ENCODE measurements at places on chromosomes 11 and 22.

GRCh38 chr11:96094156-96094555 is 170.2 kb upstream of the MTMR2 start:
- no peak for DNase-seq

DNA sequence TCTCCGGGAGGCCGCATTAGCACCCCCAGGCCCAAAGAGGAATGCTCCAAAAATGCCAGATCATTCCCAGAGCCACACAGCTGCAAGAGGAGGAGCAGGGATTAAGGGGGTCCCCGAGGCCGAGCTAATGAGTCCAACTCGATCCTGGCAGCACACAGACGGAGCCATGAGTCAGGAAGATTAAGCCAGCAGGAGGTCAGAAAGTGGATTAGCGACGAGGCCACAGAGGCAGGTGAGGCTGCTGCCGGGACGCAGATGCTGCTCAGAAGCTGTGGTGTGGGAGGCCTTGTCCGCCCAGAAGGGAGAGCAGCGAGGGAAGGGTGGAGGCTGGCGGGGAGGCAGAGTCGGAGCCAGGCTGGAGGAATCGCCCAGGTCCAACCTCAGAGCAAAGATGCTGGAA is 120.5 kb downstream of the SHANK2 start:
- no peak for DNase-seq

GRCh38 chr22:20033045-20033706 is 12.3 kb downstream of the TANGO2 start:
- DNase-seq: no peak

DNA sequence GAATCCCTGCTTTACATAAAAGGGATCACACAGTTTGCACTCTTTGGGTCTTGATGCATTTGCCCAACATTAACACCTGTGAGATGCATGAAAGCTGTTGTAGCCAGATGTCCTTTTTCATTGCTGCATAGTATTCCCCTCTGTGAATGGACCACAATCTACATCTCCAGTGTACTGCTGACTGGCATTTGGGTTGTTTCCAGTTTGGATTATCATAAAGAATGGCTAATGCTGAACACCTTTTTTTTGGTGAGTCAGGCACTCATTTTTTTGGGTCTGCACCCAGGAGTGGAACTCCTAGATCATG is 58.3 kb downstream of the PHF21B start:
- DNase-seq: no peak

DNA sequence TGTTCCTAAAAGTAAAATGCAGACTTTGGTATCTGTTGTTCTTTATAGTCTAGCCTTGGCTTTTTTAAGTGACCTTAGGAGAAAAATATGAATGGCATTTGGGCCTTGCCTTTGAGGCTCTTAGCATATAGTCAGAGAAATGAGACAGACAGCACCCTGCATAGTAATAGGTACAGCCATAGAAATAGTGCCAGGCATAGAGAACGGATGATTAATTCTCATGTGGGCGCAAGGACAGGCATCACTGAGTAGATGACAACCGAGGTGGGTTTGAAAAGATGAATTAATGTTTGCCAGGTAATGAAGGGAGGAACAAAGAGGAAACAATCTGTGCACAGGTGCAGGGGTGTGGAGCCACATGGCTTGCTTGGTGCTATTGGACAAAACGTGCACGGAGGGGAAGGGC is 90.5 kb downstream of the BMAL1 start:
- DNase-seq: no peak

GRCh38 chr22:36644333-36644757 is 59.2 kb downstream of the CACNG2 start:
- no peak for DNase-seq

DNA sequence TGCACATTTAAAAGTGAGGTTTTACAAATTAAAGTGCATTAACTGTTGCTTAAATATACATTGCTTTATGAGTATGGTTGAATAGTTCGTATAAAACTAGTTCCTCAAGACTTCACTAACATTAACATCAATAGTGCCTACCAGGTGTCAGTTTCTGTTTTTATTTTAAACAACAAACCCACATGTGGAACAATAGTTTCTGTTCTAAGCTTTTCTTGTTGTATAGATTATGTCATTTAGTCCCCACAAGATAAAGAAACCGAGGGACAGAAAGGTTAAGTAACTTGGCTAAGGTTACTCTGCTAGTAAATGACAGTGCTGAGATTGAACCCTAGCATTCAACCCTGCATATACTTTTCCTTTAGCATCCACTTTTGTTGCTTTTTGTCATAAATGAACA is 41.4 kb upstream of the ST14 start:
- no peak for DNase-seq

DNA sequence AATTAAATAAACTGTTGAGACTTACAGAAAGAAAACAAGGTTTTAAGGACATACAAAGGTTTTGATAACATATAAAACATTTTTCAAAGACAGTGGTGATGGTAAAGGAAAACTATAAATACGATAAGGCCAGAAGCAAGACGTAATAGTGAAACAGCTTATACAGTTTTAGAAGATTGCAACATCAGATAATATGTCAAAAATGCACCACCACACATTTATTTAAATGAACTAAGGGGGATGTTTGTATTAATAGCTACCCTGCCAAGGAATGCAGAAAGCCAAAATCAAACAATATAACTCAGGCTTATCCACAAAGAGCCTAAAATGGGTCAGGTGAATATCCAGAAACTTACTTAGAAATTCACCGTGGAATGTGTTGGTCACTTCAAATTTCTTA is 981.6 kb upstream of the FAT3 start:
- DNase-seq: no peak

DNA sequence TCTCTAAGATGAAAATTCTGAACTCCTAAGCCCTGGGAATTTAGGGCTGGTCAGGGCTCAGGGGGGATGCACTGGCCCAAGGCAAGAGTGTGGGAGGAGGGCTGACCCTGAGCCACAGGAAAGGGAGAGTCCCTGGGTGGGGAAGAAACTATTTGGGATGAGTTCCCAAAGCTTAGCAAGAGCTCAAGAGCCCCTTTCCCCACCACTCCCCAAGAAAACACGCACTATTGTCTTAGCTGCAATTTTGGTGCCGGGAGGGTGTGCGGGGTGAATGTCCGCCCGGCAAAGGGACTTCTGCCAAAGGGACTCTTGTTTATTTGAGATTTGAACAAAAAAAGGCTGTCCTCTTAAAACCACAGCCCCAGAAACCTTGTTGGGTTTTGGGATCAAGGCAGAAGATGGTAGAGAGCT is 37.0 kb downstream of the KIAA1671 start:
- DNase-seq: no peak

DNA sequence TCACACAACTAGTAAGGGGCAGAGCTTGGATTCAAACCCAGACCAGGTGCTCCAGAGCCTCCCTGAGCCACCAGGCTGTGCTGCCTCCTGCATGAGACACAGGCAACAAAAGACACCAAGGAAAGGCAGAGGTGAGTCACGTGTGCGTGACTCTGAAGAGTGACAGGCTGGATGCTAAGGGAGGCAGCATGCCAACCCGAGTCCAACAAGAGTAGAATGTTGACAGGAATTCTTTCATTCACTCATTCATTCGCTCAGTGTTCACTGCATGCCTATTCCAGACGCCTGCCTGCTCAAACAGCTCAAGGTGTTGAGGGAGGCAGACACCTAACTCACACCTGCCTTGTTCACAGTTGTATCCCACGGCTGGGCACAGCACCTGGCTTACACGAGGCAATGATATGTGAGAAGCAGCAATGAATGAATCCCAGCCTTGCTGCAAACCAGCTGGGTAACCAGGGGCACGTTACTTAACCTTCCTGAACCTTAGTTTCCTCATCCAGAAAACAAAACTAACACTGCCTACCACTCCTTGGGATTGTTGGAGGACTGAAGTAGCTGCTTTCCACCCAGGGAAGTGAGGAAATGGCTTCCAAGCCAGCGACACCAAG is 73.8 kb upstream of the ARFGAP3 start:
- no peak for DNase-seq

DNA sequence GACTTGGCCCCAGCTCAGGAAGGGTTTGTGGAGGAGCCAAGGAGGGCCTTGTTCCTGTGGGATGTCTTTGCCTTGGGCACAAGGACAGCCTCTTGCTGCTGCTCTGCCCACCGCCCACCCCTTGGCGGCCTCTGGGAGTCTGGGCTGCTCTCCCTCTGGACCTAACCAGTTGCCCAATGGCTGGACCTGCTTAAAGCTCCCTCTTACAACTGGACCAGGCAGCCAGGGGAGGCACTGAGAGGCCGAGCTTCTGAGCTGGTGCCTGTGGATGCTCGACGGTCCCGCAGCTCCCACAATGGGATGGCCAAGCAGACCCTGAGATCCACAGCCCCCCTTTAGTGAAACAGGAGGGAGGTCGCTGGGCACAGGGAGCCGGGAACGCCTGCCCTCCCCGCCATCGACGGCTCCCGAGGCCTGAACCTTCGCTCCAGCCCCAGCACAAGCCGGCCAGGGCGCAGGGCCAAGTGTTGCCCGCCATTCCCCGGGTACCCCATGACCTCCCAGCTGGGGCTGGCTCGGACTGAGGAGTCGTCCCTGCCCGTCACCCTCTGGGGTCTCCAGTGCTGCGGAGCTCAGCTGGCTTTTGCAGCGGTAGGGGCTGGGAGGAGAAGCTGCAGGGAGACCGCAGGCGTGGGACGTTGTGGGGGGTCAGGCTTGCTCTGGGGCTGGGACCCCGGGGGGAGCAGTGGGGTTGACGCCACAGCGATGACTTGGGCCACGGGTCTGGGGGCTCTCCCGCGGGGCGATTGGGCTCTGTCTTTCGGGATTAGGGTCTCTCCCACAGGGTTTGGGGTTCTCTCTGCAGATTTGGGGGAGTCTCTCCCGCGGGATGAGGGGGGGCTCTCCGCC is 584 bp upstream of the GAL start:
- no peak for DNase-seq

DNA sequence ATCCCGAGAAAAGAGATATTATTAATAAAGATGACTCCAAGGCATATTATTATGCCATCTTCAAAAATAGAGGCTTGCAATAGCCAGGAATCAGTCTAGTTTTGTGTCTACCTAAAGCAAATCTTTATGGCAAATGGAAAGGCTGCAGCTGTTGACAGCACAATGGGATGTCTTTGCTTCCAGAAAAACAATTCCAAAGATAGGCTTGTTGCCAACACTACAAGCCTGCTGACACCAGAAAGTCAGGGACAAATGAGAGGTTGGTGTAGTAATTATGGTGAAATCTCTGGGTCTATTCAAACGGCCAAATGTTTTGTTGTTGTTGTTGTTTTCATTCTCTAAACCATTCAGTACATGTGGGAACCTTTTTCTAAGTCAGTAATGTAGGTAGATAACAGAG is 101.8 kb downstream of the LUZP2 start:
- no peak for DNase-seq

DNA sequence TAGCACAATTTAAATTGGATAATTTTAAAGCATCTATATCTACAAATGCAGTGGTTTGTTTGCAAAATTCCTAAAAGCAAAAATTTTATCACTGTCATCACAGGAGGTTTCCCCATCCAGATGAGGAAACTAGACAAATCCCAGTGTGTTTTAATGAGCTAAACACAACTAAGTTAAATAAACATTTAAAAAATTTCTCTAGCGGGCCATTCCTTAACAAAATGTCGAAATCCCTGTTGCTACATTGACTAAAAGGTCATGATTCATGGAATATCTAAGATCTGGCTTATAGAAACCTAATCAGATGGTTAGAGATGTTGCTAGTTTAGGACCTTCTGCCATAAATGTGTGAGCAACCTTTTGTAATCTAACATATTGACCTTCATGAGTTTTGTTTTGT is 107.3 kb upstream of the BDNF start:
- DNase-seq: no peak

- no peak for DNase-seq
These were observed 80.7 kb downstream of the SYT9 start for GRCh38 chr11:7332451-7332850.

DNA sequence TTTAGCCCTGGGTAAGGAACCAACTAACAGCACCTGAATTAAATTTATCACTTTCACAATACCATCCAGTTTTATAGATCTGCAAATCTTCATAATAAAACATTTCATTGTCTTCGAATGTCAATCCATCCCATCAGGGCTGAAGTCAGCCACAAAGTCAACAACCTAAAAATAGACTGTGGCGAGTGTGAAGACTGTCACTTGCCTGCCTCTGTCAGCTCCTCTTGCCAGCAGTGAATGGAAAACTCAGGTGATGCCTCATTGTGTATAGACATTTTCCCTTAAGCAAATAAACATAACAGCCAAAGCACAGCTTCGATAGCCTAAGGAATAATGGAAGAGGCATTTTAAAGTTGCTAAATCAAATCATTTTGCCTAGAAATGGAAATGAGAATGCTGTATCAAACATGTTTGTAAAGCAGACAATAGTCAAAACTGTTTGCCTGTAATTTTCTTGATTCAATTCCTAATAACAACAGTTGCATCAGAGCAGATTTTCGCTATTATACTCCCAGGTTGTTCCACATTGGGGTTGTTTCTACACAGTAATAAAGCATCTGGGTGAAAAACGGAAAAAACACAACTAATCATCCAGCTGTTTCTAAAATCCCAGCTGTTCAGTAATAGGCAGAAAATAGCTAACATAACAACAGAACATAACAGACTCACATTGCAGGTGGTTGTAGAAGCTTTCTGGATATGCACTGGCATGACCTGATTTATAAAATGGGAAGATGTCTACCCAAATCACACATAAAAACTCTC is 15.7 kb downstream of the KCNA4 start:
- DNase-seq: no peak

DNA sequence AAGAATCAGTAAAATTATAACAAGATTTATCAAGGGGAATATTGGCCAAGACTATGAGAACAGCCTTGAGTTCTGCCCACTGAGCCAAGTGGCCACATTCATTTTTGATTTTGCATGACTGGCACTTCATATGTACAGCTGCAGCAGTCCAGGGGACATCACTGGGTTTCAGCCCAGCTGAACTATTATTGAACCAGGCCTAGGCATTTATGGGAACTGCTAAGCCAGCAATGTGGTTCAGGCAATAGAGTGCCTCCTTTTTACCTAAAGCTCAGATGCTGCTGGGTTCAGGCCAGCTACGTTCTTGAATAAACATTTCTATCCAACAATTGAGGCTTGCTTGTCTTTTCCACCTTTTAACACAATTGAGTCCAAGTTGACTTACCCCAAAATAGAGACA is 196.9 kb downstream of the MSANTD4 start:
- no peak for DNase-seq

GRCh38 chr11:34445956-34446355 is 7.2 kb downstream of the CAT start:
- DNase-seq: no peak

DNA sequence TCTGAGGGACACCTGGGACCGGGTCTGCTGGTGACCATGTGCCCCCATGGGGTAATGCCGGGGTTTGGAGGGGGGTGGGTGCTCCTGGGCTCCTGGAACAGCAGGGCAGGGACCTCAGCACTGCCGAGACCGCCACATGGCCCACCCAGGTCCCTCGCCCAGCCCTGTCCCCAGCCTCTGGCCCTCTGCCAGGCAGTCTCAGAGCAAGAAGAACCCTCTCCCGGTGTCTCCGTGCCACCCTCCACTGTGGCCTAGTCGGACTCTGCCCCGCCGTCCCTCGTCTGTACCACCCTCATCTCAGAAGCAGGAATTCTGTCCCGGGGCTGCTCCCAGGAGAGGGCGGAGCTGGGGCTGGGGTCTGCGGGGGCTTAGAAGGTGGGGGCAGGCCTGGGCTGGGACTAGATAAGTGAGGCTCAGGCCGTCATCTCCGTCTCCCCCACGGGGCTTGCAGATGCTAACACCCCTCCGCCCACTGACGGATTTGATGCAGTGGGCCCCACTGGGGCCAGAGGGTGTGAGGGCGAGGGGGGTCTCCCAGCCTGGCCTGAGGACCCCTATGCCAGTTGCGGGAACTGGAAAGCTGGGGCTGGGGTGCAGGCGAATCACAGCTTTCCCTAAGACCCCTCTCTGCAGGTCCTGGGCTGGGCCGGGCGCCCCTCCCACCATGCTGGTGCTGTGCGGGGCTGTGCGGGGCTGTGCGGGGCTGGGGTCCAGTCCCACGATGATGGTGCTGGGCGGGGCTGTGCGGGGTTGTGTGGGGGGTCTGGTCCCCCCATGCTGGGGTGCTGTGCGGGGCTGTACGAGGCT is 1.1 kb downstream of the MUC5AC start:
- no peak for DNase-seq

All from effector CD4-positive, alpha-beta T cell (primary cell).